ENCODE measurements at places on chromosomes 2 and 18.

DNA sequence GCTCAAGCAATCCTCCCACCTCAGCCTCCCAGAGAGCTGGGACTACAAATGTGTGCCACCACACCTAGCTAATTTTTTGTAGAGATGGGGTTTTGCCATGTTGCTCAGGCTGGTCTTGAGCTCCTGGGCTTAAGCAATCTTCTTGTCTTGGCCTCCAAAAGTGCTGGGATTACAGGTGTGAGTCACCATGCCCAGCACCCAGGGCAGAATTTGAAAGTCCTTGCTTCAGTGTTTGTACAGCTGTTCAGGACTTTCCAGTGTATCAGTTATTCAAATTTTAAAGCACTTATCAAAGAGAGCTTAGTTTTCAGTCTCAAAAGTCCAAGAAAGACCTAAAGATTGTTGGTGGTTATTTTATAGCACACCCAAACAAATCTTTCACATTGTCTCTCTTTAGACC lies 43.6 kb upstream of the VPS54 start:
- no peak for DNase-seq

DNA sequence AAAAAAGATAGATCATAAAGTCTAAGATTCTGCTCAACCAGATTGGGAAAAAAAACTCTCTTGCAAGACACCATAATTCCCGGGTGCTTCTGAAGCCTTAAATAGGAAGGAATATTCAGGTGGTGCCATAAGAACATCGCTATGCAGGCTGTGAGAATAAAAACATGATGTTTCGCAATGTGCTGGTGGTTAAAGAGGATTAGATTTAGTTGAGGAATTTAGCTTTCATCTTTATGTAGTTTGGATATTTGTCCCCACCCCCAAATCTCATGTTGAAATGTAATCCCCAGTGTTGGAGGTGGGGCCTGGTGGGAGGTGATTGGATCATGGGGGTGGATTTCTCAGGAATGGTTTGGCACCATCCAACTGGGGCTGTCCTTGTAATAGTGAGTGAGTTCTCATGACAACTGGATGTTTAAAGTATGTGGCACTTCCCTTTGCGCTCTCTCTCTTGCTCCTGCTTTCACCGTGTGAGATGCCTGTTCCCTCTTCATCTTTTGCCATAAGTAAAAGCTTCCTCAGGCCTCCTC lies 132.2 kb downstream of the AKAIN1 start:
- DNase-seq = no peak

DNA sequence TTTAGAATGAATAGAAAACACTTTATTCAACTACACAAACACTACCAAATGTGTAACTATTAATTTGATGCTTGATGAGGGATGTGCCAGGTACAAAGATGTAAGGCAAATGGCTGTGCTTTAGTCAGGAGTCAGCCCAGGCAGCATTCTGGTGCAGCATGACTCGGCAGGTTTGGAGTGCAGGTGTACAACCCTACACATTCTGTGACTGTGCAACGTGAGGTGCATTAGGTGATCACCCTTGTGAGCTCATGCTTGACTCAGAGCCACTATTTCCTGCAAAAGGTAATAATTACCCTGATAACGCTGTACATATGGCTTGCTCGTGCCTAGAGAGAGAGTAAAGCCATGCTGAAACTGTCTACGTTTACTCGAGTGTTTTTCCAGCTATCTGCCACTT lies 288.7 kb upstream of the DSEL start:
- DNase-seq = no peak

DNA sequence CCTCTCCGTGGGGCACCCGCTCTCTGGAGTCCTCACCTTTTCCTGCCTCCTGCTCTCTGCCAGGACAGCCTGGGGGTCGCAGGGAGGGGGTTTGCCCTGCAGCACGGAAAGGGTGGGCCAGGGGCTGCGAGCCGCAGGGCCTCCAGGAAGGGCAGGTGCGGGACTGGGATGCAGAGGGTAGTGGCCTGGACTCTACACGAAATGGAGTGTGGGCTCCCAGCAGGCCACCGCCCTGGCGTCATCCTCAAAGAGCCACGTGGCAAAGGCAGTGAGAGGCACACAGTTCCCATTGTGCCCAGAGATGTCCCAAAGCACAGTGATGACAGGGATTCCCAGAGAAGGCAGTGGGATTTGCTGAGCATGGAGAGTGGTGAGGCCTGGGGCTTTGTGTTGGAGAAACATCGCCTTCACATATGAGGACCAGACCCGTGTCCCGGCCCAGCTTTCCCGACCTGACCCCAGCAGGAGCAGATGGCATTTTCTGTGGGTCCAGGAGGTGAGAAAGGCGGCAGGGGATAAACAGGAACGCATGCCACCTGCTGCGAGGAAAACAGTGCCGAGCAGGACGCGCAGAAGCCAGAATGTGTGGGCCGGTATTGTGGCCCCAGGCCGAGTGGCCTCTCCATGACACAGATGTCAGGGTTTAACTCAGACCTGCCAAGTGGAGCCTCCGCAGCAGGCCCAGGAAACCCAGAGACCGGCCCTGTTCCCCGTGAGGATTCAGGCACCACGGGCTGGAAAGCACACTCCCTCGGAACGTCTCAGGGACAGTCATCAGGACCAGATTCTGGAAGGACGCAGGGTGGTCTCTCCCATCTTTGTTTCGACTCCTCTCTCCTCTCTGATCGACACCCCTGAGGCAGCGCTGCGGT lies 855.5 kb upstream of the SALL3 start:
- peak; percentile 71 for DNase-seq

DNA sequence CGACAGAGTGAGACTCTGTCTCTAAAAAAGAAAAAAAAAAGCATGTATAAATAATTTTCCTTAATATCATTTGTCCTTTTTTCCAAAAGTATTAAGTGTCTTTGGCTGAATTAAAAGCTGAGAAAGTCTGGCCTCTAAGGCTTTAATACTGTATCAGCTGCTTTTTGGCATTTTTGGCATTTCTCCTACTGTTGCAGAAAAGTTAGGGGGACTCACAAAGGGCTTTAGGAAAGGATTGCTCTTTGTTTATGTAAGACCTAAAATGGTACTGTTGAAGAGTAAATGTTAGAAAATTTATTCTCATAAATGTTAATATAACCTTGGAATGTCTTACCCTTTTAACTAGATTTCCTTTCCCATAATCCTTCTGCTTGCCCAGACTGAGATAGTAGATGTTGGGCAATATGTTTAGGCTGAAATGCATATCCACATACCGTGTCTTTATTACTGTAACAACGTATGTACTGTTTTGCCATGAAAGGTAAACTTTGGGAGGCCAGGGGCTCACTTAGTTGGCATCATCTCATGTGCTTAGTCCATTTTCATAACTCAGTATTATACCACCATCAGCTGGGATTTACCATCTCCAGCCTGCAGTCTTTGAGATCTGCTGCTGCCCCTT lies 18.0 kb upstream of the STON1 start:
- no peak for DNase-seq

- DNase-seq = peak; percentile 36
Measured at GRCh38 chr2:88735133-88735532, 43.7 kb downstream of the RPIA start.

GRCh38 chr2:234751275-234751973 lies 200.4 kb upstream of the SH3BP4 start:
- no peak for DNase-seq

- no peak for DNase-seq
Measured at GRCh38 chr2:106028192-106028591, 165.9 kb downstream of the UXS1 start.

DNA sequence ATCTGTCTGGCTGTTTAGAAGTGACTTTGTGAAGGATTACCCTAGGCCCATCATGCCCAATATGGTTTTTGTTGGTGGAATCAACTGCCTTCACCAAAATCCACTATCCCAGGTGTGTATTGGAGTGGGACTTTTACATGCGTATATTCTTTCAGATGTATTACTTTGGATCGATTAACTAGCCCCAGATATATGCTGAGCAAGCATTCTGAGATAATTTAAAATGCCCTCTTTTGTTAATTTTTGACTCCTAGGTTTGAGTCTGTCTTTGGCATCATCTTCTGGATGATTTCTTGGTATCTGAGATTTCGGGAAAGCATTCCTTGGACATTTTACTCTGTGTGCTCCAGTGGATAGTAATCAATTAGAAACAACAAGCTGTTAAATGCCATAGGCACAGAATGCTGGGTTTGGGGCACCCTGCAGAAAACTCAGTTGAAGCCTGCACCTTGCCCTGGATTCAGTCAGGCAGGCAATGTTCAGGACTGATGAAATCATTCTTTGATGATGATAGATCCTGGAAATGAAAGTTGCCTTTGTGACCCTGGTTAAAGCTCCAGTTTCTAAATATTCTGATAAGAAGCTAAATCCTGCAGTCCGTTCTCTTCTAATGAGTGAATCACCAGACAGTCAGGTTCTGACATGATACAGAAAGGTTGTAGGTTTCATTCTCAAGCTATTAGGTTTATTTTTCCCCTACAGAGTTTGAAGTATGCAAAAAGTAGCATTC lies 1.1 kb downstream of the UGT1A1 start:
- no peak for DNase-seq

GRCh38 chr2:55876429-55877086 lies 47.0 kb downstream of the EFEMP1 start:
- no peak for DNase-seq

- DNase-seq = no peak
Measured at GRCh38 chr18:31162419-31162793, 250 bp downstream of the DSC1 start.

DNA sequence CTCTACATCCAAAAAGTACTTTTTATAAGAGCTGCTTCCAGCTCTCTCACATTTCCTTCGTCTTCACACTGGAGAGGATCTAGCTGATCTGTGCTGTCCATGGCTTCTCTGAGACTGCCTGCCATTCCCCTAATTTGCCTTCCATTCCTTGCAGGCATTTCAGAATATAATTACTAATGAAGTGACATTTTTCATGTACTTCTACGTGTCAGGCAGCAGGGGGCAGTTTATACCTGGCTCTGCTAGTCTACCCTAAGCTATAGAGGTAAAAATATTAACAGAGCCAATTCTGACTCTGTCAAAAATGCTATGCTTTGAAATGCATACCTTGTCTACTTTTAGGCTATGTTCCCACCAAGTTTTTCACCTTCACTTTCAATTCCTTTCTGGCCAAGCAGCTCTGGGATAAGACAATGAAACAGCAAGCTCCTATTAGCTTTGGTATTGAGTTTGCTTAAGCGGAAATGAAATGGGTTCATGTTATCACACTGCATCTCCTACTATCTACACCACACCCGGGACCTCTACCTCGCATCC lies 81.9 kb downstream of the MEP1B start:
- DNase-seq = peak; percentile 41

- DNase-seq = no peak
Measured at GRCh38 chr2:3435445-3435844, 56.0 kb downstream of the TRAPPC12 start.

- no peak for DNase-seq
Measured at GRCh38 chr2:168671932-168672331, 130.5 kb upstream of the NOSTRIN start.

DNA sequence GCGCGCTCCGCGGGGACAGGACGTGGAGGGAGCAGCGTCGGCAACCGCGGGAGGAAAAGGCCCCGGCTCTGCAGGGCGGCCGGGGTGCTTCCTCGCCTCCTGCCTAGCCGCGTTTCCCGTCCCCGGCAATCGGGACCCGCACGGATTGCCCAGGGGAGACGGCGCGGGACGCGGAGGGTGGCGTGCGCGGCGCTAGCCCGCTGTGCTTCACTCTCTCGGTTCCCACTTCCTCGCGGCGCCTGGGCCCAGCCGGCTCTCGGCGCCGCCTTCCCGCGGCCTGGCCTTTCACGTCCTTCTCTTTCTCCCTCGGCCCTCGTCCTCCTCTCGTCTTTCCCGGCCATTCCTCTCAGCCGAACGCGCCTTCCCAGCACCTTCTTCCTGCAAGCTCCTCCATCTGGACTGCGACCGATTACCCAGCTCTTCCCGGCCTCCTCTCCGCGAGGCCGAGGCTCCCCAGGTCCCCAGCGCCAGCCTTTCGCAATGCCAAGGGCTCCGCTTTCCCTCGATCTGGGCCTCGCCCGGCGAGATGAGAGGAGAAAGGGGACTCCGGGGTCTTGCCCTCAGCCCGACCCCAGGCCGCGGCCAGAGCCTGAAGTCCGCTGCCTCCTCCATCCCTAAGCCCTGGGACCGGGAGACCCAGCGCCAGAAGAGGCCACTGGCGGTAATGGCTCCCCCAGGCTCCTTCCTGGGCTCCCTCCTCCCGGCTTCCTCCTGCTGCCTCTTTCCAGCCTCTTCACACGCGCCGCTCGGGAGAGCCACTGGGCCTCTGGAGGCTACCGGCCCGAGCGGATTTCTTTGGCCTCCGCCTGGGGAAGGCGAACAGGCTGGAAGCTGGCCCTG lies 34.3 kb upstream of the ATP6V1B1 start:
- peak; percentile 82 for DNase-seq

DNA sequence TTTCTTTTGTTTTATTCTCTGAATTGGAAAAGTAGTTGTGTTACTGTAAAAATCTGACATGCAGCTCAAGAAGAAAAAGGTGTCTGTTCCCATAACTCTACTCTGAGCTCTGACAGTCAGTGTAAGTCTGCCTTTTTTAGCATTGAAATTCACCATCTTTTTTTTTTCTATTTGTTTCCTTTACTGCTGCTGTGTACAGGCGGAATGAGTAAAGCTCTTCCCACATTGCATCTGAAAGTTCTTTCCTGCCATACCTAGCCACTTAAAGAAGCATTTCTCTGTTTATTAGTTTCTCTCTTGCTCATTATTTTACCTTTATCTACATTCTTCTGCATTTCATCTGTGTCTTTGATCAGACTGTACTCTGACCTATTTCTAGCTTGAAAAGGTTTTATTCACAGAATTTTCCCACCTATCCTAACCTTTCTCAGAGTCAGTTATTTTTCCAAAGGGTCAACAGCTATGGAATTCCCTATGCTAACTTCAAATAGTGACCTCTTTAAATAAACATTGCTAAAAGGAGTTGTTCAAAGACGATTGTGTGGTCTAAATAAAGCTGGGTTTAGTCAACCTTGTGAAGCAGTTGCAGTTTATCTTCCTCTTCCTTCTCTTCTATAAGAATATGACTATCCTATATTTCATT lies 1303.1 kb upstream of the ZEB2 start:
- DNase-seq = no peak

- no peak for DNase-seq
Measured at GRCh38 chr18:70417847-70418246, 129.0 kb downstream of the SOCS6 start.

DNA sequence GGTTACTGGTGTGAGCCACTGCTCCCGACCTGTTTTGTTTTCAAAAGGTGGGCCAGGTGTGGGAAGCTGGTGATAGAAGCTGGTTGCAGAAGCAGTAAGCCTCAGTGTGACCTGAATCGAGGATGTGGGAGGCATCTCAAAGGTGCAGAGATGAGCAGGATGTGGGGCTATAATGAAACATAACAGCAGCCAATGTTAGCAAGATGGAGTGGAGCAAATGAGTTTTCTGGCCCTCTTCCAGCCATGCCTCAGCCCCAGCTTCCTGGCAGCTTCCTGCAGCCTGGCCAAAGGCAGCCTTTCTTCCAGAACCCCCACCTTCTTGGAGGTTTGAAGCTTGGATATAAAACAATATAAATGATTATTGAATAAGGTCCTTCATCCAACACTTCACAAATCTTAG lies 184.8 kb downstream of the NCK2 start:
- no peak for DNase-seq

Measured in posterior cingulate gyrus (tissue), 11 donors.